ENCODE measurements at places on chromosomes 6 and 20.

GRCh38 chr6:77666846-77667245, 14.0 kb downstream of the MEI4 start:
- no peak for DNase-seq

- DNase-seq = no peak
These were observed 234.7 kb upstream of the ECI2 start for GRCh38 chr6:4370066-4370465.

- peak; percentile 52 for DNase-seq
These were observed 110.8 kb upstream of the GPR6 start for GRCh38 chr6:109867009-109867969.

- no peak for DNase-seq
These were observed 6.8 kb upstream of the KIAA1755 start for GRCh38 chr20:38267296-38267695.

- DNase-seq = no peak
These were observed 27.9 kb downstream of the FOXO3 start for GRCh38 chr6:108588586-108588985.

GRCh38 chr6:36839749-36840431, 646 bp upstream of the CPNE5 start:
- no peak for DNase-seq

DNA sequence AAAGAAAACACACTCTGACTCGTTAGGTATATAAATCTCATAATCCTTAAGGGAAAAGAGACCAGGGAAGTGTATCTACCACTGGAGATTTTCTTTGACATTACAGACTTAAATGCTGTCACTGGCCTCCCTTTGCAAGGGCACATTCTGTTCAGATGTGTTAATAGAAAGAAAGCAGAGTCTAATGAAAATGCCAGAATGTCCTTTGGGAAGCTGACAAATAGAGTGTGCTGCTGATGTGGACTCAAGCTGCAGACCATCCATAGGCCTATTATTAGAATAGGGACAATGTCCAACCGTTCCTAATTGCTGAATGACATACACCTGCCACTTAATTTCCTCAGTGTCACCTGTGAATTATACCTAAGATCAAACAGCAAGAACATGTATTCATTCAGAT, 41.2 kb downstream of the SLC35D3 start:
- DNase-seq = no peak

DNA sequence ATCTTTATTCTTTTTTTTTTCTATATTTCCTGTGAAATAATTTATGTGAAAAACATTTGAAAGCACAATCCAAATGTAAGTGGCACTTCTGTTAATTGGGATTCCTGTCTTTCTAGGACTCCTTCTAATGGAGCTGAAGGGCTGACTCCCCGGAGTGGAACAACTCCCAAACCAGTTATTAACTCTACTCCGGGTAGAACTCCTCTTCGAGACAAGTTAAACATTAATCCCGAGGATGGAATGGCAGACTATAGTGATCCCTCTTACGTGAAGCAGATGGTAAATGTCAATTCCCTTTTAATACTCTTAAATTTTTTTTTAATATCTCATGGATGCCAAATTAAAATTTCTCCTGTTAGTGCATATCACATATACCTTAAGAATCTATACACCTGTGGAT, 35.0 kb downstream of the CDC5L start:
- DNase-seq = no peak

- DNase-seq = no peak
These were observed 5.1 kb downstream of the KIAA1755 start for GRCh38 chr20:38255393-38255792.

DNA sequence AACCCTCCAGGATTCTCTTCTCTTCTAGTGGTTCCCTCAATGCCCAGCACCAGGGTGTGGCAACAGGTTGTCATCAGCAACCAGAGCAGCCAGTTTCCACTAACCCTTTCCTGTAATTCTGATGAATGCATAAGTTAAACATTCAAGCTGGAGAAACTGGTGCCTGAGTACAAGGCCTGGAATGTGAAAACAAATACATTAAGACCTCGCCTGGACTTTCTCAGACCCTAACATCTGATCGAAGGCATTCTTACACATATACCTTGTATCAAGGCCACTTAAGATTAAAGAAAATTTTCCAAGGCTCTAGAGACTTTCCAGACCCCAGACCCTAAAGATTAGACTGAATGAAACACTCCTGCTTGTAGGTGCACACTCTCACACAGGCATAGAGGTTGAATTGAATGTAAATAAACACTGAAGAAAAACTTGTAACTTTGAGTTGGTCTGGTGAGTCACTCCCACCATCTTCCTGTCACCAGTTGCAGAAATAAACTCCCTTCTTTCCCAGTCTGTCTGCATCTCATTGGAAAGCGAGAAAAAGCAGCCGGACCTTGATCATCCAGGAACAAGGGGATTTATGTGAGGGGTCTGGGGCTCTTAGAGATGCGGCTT, 9.0 kb downstream of the LRP11 start:
- no peak for DNase-seq

- DNase-seq = no peak
These were observed 198.6 kb downstream of the DTNBP1 start for GRCh38 chr6:15464211-15464725.

DNA sequence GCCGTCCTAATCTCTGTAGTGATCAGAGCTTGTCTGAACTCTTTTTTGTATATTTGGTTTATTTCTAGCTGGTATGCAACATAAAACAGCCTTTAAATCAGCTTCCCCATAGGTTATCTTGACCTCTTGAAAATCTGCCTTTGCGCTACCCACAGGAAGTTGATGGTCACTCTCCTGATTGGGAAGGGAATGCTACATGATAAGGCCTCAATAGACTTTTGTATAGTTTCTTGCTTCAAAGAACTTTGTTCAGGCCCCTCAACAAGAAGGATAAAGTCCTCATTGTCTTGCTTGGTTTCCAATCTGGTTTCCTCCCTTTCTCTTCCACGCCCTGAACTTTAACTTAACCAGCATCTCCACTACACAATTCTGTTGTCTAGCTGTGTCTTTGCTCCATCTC, 95.4 kb upstream of the TENT5A start:
- no peak for DNase-seq

DNA sequence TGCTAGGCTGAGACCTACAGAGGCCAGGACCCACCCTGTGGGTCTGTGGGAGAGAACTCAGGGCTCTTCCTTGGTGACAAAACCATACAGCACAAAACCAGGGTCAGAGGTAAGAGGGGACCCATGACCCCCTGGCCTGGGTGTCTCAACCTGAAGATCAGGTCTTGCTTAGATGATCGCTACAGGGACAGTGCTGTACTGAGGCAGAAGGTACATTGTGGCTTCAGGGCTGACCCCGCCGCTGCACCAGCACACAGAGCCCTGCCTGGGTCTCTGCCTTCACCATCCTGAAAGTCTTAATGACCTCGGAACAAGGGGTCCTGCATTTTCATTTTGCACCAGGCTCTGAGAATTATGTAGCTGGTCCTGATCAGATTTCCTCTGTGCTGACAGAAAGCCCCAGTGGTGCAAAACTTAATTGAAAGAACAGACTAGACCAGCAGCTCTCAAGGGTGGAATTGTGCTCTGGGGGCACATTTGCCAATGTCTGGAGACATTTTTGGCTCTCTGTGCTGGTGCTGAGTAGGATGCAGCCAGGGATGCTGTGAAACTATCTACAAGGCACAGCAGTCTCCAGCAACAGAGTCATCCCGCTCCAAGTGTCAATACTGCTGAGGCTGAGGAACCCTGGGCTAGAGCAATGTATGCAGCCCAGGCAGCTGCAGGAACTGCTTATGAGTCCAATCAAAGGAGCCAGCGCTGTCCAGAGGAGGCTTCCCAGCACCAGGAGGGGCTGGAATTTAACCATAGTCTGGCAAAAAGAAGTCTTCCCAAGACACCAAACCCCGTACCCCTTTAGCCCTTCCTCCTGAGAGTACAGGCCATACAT, 254.9 kb downstream of the ERMARD start:
- DNase-seq = no peak

DNA sequence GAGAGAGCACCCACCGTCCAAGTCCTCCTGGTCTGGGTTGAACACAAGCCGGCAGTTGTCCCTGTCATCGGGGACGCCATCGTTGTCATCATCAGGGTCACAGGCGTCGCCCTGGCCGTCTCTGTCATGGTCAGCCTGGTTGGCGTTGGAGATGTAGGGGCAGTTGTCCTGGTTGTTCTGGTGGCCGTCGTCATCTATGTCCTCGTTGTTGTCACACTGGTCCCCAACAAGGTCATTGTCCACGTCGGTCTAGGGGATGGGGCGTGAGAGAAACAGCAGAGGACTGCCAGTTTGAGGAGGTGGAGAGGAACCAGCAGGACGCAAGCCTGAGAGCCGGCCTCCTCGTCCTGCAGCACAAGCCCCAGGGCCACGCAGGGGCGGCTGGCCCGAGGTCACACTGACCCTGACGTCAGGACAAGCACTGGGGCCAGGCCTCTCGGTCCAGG, 28.5 kb downstream of the THBS2 start:
- no peak for DNase-seq

GRCh38 chr6:46201702-46202101, 30.9 kb upstream of the ENPP5 start:
- DNase-seq = no peak

- no peak for DNase-seq
These were observed 8.3 kb downstream of the POM121L2 start for GRCh38 chr6:27303613-27304272.

GRCh38 chr6:131372535-131372934, 200.5 kb upstream of the ARG1 start:
- no peak for DNase-seq

DNA sequence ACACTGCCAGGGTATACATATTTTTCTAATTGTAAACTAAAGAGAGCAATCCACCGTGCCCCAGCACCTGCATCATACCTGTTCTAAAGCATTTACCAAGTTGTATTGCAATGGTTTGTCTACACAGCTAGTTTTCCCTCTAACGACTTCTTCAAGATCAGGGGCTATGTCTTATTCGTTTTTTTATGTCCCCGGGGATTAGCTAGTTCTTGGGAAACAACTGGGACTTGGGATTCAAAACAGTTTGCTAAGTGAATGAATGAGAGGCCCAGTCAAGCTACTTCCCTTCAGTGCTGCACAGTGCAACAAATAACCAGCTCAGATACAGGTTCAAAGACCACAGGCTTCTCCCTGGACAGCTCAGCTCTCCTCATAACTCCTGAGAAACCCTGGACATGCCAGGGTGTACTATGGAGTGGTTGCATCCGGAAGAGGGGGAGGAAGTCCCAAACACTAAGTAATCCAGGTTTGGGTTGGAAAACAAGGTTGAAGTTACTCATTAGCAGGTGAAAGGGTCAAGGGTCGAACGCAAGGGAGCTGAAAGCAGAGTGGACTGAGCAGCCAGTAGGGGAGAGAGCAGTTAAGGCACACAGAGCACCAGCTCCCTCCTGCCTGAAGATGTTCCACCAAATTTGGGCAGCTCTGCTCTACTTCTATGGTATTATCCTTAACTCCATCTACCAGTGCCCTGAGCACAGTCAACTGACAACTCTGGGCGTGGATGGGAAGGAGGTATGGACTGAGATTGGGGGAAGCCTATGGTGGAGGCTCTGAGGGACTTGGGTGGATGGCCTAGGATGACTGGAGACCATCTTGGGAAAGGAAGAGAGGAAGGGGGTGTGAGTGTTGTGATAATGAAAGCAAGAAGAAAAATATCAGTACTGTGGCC, at the start of gene APOM:
APOM (plus strand) TSS at position 546 of the 889 bp plus-strand sequence; CDS start at position 619, 73 bp downstream.
- no peak for DNase-seq

DNA sequence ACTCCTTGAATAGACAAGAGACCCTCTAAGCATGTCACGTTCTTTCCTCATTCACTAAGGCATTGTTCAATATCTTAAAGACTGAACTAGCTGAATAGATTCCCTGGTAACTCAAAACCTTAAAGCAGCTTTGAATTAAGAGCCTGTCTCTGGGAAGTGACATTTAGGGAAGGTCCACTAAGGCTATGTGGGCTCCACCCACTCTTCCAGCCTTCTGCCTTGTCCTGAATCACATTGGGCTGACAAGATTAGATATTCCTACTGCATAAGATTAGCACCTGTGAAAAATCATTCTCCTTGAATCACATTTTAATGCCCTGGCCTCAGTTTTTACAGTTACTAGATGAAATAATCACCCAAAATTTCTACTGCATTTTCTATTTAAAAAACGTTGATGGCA, 36.3 kb downstream of the CLIC5 start:
- no peak for DNase-seq

GRCh38 chr20:46035713-46036112, 6.7 kb downstream of the SLC12A5 start:
- DNase-seq = no peak

- no peak for DNase-seq
These were observed 111.1 kb downstream of the FOXA2 start for GRCh38 chr20:22473293-22473692.

GRCh38 chr6:43895656-43896328, 125.8 kb downstream of the VEGFA start:
- no peak for DNase-seq

- DNase-seq = no peak
These were observed 42.7 kb downstream of the MAFB start for GRCh38 chr20:40646361-40646760.

DNA sequence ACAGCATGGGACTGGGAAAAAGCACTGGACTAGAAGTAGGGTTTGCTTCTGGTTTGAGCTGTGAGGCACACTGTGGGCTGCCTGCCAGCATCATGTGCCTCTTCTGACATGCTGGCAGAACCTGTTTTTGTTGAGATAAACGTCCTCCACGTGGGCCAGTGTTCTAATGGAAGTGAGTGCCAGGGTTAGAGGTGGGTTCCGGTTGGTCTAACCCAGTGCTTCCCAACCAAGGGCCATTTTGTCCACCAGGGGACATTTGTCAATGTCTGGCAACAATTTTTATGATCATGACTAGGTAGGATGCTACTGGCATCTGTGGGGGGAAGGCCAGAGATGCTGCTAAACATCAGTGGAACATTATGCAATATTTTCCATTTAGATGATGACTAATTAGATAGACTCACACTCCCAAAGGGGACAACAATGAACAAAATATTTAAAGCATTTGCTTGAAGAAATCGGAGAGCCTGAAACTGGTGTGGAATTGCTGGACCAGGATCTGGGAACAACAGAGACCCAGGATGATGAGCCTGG, 7.8 kb upstream of the APMAP start:
- DNase-seq = no peak

DNA sequence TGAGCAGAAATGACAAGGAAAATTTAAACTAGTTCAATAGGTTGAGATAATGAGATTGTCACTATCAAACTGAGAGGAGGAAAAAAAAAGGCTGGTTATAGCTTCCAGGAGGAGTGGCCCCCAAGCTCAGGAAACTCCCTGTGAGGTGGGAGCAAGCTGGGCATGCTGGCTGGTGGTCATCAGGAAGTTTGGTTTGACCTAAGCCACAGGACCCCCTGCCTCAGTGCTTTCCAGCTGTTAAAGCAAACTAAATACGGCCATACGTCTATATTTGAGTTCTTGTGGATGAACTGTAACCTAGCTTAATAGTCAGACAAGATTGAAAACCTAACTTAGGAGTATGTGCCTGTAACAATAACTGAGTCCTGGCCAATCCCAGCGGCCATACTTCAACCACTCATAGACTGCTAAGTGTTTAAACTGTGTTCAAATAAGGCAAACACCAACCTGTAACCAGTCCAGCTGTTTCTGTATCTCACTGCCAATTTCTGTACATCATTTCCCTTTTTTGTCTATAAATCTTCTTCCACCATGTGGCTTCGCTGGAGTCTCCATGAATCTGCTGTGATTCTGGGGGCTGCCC, 24.6 kb upstream of the ZBTB24 start:
- DNase-seq = no peak

Measured in SK-N-DZ (cell line).